ENCODE measurements at places on chromosomes 1 and 21.

- DNase-seq: no peak
These were observed 27.3 kb downstream of the ZBTB8OS start for GRCh38 chr1:32622806-32623681.

DNA sequence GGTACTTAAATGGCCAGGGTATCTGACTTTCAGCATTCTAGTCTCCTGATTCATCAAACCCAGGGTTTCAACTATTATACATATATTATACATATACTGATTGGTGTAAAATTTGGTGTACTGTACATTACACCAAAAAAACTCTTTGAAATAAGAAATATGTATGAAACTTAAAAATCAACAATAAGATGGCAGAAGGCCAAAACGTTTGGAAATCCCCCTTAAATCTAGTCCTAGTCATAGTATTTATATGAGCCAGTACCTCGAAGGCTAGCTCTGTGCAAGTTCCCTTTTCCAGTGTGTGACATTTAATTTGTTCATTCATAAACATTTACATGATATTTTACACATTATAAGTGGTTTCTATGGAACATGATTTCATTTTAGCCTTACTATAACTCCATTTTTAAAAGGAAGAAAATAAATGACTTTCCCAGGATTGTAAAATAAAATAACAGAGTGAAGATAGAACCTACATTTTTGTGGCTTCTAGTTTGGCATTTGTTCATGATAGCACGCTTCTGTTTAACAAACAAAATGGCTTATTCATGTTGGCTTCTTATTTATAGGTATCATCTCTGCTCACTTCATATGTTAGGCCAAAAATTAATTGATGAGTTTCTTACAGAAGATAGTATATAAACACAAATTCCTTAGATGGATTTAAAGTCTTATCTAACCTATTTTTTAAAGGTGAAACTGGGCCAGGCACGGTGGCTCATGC is 18.8 kb upstream of the ZNF281 start:
- DNase-seq: peak; percentile 26

DNA sequence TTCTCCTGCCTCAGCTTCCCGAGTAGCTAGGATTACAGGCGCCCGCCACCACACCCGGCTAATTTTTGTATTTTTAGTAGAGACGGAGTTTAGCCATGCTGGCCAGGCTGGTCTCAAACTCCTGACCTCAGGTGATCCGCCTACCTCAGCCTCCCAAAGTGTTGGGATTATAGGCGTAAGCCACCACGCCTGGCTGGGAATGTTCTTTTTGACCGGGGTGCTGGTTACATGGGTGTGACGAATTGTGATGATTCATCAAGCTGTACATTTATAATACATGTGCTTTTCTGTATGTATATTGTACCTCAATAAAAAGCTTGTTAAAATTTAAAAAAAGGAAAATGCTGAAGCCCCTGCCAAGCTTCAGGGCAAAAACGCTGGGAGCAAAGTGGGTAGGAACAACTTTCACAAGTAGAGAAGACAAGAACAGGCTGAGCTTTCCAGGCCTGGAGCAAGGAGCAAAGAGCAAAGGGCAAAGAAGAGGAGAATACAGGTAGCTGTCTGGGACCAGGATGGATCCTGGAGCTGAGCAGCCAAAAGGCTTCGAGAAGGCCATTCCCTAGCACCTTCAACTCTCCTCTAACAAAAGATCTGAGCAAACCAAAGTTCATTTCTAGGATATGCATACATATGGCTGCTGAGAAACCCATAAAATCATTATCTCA is 20.5 kb upstream of the YRDC start:
- no peak for DNase-seq

- DNase-seq: no peak
These were observed 403 bp upstream of the EPHX4 start for GRCh38 chr1:92029241-92029922.

DNA sequence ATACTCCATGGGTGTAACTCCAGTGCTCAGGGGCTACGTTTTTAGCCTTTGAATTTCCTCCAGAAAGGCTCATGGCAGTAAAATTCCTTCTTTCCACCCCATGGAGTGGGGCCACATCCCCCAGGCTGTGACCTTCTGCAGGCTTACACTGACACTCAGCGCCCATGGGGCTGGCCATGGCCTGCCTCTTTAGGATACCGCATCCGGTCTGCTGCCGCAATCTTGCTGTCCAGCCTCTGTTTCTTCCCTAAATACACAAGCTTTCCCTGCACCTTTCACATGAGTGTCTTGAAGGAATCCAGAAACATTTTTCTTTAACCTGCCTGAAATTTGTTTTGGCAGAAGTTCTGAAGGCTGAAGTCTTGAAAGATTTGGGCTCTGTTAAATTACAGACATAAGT is 170.5 kb downstream of the NTMT2 start:
- no peak for DNase-seq

DNA sequence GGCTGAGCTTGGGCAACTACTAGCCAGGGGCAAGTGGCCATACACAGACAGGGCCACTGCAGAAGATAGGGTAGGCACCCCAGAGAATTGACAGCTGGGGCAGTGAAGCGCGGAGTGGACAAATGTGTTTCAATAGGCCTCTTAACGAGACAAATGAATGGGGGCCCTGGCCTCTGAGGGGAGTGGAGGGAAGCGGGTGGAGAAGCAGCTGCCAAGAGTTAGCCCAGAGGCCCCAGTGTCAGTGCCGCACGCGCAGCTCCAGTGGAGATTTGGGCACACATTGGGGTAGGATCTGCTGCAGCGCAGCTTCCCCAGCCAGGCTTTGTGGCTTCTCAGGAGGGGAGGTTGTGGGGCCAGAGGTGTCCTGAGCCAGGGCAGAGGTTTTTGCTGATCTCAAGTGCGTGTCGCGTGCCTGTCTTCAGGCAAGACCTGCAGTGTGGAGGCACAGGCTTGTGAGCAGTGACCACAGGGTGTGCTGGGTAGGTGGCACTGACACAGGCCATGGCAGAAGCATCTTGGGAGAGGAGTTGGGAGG is 16.9 kb downstream of the PTPRF start:
- no peak for DNase-seq
